ENCODE measurements at places on chromosomes 16 and 17. TPM values are rescaled to one million over a fixed set of nuclear protein-coding genes. Genes with fewer than 3 reads are reported as not detected.

LYRM9 gene
- 5.9 TPM for total RNA-seq

DNA sequence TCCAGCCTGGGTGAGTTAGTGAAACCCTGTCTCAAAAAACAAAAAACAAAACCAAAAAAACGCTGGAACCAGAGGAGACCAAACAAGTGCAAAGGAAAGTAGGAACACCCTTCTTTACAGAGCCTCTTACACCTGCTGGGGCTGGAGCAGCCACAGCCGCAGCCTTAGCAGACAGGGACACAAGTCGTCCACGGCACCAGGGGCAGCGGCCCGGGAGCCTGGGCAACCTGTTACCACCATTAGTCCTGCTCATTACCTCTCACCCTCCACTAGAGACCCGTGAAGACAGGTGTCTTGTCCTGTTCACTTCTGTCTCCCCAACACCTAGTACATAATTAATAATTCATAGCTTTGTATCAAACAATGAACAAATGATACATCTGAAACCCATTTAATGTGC is 83.6 kb downstream of the C16orf78 start:
- DNase-seq, result no peak

ACSM5 gene
- not detected for total RNA-seq

DNA sequence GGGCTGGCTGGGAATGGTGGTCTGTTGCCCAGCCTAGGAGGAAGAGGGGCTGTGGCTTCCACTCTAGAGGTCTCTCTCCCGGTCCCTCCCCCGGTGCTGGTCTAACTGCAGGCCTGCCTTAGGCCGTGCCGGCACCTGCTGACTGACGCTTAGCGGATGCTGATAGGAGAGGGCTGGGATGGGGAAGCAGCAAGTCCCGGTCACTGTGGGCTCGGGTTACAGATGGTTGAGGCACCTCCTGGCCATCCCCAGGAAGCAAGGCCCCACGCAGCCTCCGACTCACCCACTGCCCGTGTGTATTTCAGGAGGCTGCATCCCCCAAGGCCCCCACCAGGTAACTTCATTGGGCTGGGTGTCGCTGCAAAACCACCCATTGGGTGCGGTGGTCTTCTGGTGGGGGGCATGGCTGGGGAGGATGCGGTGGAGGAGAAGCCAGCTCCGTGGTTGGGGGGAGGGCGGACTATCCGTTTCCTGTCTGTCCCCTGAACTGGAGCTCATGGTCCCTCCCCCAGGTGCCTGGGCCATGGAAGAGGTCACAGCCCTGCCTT is 278.9 kb downstream of the SEC14L1 start:
- no peak for DNase-seq

All from G401 (cell line).